NCI-H1417 treated with DMSO at 0.1 percent for 48 hours (cell line): ENCODE measurements at places on chromosomes 11 and 22.
A peak's percentile ranks its signal among the peaks of the same experiment; 100 is the strongest.

- DNase-seq: no peak
Observed at GRCh38 chr11:8016440-8016839, 29.3 kb downstream of the EIF3F start.

GRCh38 chr22:38014083-38014482, 29.7 kb upstream of the SOX10 start:
- DNase-seq: no peak

DNA sequence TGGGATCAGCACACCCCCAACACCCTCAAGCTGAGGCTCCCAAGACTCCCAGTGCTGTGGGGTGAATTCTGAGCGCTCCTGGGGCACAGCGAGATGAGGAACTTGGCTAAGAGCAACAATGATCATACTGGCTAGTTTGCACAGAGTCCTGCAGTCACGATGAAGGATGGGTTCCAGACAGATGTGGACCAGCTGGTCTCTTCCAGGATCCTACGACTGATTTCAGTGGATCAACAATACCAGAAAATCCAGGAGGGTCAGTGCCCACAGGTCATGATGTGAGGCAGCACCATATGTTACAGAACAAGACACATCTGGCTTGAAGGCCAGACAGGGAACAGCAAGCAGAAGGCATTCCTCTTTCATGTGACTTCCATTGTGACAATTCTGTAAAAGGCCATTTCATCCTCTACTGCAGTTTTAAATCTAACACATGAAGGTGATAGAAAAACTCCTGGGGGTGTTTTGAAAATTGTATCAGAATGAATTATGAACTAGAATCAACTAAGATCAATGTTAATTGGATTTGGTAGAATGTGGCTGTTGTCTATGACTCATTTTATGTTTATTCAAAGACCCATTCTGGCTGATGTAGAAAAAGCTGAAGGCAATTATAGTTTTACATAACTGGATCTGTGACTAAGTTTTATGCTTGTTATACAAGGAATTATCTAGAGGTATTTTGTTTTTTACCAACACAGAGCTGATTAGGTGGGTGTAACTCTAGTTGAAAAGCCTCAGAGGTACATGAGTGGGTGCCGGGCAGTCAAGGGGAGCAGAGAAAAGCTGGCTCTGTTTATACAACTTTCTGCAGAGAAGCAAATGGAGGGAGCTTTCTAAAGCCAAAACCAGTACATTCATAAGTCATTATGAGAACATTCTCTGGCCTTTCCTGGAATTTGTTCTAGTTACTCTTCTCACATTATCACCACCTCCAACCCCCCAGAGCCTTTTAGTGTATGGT, 29.1 kb downstream of the OR52K1 start:
- no peak for DNase-seq

DNA sequence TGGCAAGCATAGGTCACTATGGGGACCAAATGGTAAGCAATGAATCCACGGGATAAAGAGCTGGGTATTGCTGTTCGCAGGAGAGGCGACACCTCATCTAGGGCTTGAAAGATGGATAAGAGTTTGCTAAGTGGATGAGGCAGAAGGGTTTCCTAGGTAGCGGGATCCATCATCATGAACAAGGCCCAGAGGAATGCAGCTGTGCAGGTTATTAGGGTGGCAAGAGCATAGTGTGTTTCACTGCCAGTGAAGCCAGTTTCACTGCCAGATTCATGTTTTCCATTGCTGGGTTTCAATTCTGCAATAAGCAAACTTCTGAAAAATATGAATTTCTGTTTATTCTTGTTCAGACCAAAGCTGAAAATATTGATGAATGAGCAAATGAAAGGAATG, 27.2 kb downstream of the WEE1 start:
- no peak for DNase-seq

DNA sequence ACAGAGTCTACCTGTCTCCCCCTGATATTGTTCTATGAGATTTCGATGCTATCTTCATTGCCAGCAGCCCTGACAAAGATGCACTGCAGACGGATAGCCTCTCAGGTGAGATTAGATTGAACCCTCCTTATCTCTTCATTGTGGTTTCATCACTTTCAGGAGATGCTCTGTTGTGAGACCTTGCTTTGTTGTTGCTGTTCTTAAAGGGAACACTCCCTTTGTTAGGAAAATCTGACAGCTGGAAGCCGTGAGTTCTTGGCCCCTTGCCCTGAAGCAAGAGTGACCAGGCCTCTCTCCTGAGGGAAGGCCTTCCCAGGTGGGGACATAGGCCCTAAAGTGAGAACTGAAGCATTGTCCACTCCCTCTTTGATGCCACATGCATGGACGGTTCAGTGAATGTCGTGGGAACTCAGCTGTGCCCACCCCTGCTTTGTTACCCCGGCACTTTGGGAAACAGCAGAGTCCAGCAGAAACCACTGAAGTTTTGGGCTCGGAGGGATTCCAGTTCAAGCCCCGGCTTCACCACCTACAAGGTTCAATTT, 976.1 kb downstream of the TBC1D22A start:
- no peak for DNase-seq

DNA sequence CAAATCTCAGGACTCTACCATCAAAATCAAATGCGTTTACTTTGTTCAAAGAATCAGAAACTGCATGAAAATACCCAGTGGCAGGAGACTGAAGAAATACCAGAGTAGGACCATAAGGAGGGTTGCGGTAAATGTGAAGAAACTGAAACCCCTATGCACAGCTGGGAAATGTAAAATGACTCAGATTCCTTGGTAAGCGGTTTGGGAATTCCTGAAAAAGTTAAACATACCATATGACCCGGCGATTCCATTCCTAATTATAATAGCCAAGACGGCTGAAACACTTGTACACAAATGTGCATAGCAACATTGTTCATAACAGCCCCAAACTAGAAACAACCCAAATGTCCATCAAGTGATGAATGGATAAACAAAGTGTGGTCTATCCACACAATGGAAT, 114.1 kb upstream of the GRAMD1B start:
- no peak for DNase-seq

GRCh38 chr22:38433871-38434270, 21.1 kb downstream of the KCNJ4 start:
- DNase-seq: no peak

DNA sequence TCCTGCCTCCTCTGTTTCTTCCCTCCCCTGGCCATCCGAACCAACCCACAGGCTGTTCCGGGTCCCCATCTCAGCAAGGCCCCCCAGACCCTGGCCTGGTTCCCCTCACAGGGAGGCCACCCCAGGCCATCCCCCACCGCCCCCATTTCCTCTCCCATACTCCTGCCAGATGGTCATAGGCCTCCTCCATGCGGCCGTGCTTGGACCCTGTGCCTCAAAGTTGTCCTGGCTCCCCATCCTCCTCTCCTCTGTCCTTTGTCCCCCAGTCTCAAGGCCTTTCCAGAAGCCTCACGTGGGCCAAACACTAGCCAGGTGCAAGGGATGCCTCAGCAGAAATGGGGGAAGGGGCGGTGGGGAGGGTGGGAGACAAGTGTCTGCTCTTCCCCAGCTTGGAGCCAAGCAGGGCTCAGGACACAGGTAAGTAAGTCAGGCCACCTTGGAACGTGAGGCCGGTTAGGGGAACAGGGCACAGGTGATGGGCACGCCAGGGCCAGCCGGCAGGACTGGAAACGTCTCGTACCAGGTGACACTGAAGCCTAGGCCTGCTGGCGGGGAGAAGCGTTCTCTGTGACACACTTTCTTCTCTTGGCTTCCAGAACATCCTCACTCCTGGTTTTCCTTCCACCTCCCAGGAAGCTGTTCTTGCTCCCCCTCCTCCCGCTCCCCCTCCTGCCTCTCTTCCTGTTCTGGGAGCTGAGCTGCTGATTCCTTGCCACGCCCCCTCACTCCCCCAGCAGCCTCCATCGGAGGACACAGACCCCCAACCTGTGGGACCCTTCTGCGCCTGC, 31.5 kb upstream of the SLC22A12 start:
- DNase-seq: no peak

- DNase-seq: no peak
Observed at GRCh38 chr11:83895516-83895915, 609.3 kb upstream of the CCDC90B start.

DNA sequence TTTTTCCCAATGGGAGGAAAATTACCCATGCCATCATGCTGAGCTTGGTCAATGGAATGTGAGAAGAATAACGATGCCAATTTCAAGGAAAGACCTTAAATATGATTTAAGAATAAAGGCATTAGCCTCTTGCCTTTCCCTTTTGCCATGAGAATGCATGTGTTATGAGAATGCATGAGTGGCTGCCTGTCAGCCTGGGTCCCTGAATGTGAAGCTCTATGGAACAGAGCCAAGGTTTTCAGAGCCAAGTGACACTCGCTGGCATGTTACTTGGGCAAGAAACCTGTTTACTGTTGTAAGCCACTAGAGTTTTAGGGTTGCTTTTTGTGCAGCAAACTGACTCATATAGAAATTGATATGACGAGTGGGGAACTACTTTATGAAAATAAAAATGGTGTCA, 75.7 kb downstream of the JRKL start:
- no peak for DNase-seq

- DNase-seq: peak; percentile 91
Observed at GRCh38 chr11:72040491-72041363, 39.6 kb downstream of the NUMA1 start.

DNA sequence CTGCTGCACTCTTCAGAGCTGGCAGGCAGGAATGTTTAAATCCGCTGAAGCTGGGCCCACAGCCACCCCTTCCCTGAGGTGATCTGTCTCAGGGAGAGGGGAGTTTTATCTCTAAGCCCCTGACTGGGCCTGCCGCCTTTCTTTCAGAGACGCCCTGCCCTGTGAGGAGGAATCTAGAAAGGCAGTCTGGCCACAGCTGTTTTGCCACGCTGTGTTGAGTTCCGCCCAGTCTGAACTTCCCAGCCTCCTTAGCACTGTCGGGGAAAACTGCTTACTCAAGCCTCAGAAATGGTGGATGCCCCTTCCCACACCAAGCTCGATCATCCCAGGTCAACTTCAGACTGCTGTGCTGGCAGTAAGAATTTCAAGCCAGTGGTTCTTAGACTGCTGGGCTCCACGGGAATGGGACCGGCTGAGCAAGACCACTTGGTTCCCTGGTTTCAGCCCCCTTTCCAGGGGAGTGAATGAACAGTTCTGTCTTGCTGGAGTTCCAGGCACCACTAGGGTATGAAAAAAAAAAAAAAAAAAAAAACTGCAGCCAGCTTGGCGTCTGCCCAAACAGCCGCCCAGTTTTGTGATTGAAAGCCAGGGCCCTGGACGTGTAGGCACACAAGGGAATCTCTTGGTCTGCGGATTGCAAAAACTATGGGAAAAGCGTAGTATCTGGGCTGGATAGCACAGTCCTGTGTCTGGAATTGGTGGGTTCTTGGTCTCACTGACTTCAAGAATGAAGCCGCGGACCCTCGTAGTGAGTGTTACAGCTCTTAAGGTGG, 127.4 kb downstream of the SPON1 start:
- no peak for DNase-seq

DNA sequence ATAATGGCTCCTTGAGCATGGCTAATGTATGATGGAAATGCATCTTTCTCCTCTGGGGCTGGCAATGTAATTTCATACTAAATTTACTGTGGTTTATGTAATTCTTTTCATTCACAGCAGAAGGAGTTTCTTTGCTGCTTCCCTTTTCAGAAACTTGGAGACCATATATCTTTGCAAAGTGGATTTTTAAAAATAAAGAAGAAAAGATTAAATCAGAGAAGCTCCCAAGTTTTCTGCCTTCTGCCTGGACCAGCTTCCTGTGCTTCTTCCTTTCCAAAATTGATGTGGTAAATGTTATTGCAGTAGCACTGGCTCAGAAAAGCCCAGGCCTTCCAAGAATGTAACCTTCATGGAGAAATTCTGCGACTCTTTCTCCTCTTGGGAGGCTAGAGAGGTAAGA, 300.1 kb upstream of the NCAM1 start:
- no peak for DNase-seq

DNA sequence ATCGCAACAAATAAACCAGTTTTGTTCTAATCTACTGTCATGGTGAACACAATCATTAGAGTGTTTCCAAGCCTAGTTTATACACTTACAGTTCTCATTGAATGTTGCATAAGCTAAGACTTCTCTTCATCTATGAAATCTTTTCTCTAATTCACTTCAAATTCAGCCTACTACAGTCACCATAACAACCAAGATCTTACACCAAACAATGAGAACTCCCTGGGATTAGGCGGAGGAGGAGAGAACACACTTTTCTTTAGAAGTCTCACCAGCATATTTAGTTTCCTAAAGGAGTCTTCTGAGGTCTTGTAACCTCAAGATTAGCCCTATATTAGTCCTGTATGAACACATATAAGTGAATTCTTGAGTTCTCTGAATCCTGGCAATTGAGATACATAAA, 1889.7 kb downstream of the LRRC4C start:
- DNase-seq: no peak

- DNase-seq: no peak
Observed at GRCh38 chr11:58941838-58942237, 2.5 kb downstream of the GLYATL1 start.

- no peak for DNase-seq
Observed at GRCh38 chr11:86204356-86204755, 40.2 kb upstream of the EED start.

GRCh38 chr11:11035331-11035730, 177.5 kb upstream of the ZBED5 start:
- DNase-seq: no peak

- DNase-seq: no peak
Observed at GRCh38 chr22:17963015-17963414, 61.3 kb downstream of the MICAL3 start.

DNA sequence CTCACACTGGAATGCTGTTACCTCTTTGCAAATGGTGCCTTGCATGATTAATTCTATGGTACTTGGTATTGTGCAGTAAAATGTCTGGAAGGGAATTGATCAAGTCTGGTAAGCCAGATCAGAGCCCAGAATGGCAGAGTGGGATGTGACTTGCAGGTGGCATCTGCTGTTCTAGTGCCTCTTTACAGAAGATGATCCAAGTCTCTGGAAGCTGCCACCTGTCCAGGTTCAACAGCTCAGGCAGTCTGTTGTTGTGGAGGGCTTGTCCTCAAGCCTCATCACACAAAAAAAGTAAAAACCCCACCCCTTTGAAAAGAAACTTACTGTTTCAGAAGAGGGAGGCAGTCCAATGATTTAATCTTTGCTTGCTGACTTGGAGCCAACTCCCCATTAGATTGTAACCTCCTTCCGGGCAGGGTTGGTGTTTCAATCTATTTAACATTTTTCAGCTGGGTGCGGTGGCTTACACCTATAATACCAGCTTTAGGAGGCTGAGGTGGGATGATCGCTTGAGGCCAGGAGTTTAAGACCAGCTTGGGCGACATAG, 17.1 kb downstream of the ZNRF3 start:
- no peak for DNase-seq
